ENCODE measurements at places on chromosomes 6 and 20. TPM values are rescaled to one million over a fixed set of nuclear protein-coding genes. Genes with fewer than 3 reads are reported as not detected.

SLC17A4 gene
- not detected for polyA plus RNA-seq

ZNF512B gene
- 6.0 TPM for polyA plus RNA-seq

DNA sequence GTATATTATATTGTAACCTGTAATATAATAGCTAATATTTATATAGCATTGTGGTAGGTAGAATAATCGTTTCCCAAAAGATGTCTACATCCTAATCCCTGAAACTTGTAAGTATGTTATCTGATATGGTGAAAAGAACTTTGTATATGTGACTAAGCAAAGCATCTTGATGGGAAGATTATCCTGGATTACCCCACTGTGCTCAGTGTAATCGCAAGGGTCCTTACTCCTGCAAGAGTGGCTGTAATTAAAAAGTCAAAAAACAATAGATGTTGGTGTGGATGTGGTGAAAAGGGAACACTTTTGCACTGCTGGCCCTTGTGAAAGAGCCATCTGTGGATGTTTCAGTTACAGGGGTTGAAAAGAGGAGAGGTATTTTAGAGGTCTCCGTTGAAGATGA lies 95.2 kb downstream of the EDN1 start:
- DNase-seq, result no peak

GRCh38 chr6:32854376-32855178 lies 585 bp downstream of the PSMB9 start:
- DNase-seq, result no peak

- no peak for DNase-seq
Measured at GRCh38 chr20:46721476-46721875, 12.0 kb downstream of the SLC2A10 start.

TFB1M gene
- polyA plus RNA-seq, result 12.9 TPM

DNA sequence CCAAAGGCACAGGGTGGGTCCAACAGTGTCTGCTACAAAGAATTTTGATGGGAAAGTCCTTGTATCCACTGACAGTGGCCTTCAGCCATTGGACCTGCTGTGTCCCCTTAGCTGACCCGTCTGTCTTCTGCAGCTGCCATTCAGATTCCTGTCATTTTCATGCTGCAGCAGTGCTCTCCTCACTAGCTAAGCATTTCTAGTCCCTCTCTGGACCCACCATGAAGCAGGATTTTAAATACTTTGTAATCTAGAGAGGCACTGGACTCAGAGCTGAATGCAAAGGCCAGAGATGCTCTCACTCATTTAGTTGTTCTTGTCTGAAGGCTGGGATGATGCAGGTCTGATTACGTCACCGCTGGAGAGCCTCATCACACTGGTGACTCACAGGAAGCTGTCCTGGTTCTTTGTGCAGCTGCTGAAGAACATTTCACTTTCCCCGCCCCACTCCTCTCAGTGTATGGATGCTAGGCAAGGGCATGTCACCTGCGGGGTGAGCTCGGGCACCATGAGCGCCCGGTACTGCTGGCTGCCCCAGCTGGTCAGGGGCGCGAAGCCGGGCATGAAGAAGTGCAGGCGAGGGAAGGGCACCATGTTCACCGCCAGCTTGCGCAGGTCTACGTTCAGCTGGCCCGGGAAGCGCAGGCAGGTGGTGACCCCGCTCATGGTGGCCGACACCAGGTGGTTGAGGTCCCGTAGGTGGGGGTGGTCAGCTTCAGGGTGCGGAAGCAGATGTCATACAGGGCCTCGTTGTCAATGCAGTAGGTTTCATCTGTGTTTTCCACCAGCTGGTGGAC lies 19.4 kb upstream of the TUBB2A start:
- no peak for DNase-seq

DYNLT2 gene
- polyA plus RNA-seq, result 0.32 TPM

TAAR8 gene
- polyA plus RNA-seq, result not detected

DNA sequence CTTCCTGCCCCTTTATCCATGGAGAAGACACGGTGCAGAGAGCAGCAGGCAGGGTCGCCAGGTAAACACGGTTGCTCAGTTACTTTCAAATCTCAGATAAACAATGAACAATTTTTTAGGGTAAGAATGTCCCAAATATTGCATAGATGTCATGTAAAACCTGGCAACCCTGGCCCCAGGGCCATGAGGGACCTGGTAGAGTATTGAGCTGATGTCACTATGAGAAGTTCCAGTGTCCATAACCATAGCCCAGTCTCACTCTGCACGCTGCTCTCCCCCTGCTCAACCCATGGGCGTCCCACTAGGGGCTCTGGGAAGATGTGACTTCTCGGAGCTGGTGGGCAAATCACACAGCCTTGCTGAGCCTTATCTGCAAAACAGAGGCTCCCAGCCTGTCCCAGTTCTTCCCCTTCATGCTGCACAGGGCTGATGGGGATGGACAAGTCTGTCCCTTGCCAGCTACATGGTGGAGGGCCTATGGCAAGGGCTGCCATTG lies 71.3 kb upstream of the TOP1 start:
- DNase-seq, result no peak

ALDH5A1 gene
- polyA plus RNA-seq, result 0.75 TPM

CENPW gene
- 6.5 TPM for polyA plus RNA-seq

- DNase-seq, result no peak
Measured at GRCh38 chr6:26064619-26065257, 22.5 kb upstream of the HFE start.

DNA sequence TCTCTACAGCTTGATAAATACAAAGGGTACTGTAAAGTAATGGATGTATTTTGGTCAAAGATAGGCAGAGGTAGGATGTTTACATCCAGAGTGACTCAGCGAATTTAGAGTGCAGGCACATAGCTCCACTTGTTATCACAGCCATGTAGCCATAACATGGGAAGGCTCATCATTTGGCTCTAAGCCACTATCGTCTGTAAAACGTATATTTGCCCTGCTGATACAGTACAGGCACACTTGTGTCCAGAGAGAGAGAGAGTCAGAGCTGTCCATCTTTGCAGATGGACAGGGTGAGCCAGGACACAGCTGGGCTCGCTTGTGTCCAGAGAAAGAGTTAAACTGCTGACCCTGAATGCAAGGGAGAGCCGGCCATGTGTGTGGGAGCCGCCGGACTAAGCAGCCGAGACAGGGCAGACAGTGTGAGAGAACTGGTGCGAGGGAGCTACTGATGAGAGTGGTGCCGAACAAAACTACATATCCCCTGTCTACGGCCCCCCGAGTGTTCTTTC lies 619.0 kb downstream of the DOK5 start:
- no peak for DNase-seq

DNA sequence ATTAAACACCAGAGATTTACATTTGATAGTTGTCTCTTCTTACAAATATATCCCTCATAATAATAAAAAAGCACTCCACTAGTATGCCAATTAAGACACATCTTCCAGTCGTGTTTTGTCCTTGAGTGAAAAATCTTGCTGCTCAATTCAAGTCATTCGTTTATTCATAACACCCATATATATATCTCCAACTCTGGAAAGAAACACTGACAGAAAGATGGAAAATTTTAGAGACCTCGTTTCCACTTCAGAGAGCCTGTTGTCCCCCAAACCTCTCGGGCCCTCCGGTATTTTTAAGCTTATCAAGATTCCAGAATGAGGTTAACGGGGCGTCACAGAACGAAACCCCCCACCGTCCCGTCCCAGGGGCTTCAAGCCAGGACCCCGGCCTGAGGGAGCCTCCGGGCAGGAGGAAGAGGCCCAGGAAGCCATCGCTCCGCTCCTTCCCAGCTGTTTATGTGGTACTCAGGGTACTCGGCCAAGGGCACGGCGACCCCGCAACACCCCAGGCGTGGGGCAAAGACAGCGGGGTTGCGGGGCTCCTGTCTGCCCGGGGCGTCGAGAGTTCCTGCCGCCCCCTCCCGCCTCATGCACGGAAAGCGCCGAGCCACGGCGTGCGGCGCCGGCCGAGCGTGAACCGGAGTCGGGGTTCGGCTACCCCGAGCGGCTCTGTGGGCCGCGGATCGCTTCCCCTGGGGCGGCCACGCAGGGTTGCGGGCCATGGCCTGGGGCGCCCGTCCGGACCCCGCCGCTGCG lies 623 bp upstream of the SNX9 start:
- no peak for DNase-seq

GRCh38 chr6:169847901-169848311 lies 96.5 kb downstream of the ERMARD start:
- DNase-seq, result no peak

- DNase-seq, result no peak
Measured at GRCh38 chr6:131295081-131295480, 159.8 kb downstream of the AKAP7 start.

DNA sequence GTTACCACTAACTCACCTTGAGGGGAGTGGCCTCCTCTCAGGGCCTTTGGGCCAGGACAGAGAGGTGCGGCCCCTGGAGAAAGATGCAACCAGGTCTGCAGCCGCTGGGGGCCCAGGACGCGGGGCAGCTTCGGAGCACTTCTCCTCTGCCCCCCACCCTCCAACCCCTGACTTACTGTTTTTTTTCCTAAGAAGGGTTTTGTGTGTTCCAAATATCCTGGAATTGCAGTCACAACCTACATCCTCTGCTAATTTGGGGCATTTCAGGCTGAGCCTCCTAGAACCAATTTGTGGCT lies 1.7 kb downstream of the LINC00237 start:
- DNase-seq, result no peak

DNA sequence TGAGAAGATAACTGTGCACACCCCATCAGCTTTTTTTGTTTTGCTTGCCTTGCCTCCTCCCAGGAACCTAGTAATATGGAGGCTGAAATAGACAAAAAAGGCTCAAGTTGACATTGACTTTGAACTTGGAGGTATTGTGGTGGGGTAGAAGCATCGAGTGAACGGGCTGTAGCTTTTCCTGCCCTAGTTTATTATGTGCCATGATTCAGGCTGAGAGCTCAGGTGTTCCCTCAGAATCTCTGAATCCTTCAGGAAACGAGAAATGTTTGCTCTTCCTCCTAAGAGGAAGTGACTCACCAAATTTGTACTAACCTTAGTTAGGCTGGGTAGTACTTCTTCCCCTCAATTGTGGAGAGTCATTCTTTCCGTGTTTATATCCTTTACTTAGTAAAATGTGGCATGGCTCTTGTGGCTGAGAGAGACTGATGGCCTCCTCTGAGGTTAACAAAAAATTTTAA lies 98.8 kb downstream of the SASH1 start:
- DNase-seq, result peak; percentile 51

DNA sequence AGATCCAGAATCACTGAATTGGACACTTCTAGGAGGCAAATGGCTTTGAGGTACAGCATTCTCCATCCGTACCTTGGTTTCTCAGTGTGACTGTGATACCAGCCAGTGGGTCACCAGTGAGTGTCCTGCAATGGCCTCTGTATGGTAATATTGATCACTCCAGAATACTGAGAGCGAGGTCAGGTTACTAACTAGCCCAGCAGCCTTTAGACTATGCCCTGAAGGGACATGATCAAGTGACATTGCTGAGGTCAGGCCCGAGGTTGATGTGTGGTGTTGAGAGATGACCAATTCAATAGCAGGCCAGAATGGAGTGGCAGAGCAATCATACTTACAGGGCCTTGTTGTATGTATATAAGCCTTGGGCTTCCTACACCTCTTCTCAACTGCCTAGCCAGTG lies 476.0 kb downstream of the KHDRBS2 start:
- no peak for DNase-seq

DNA sequence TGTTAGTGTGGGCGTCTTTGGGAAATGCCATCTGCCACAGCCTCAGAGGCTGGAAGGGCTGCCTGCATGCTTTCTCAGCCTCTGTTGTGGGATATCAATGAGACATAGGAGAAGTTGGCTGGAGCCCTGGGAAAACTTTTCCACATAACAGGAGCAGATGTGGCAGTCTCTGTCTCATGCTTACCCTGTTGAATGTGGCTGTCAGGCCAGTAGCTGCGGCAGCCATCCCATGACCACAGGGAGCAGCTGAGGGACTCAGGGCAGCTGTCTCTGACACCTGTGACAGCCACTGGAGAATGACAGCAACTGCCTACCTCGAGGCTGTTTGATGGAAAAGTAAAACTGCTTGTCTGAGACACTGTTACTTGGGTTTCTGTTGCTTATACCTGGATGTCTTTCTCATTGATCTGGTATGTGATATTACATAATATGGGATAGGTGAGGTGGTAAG lies 64.4 kb downstream of the TULP4 start:
- peak; percentile 52 for DNase-seq

DNA sequence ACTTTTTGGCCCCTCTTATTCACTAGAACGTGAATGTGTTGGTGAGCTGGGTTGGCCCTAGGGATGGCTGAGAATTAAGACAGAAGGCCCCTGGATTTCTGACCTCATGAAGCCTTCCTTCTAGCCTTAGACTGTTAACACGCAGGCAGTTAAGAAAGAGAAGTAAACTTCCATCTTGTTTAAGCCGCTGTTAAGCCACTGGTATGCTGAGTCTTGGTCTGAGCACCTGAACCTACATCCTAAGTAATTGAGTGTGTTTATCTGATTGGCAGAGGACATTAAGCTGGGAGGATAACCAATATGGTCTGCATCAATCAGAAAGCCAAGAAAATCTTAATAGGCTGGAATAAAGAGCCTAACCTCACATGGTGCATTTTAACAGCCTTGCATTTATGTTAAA lies 535.0 kb upstream of the ARID1B start:
- no peak for DNase-seq

- DNase-seq, result no peak
Measured at GRCh38 chr6:53718597-53719460, 53.3 kb upstream of the KLHL31 start.

TEAD3 gene
- polyA plus RNA-seq, result 22.5 TPM

- no peak for DNase-seq
Measured at GRCh38 chr6:68473433-68474210, 161.5 kb upstream of the ADGRB3 start.

GRCh38 chr20:36435592-36436541 lies 105.5 kb upstream of the MYL9 start:
- no peak for DNase-seq

DNA sequence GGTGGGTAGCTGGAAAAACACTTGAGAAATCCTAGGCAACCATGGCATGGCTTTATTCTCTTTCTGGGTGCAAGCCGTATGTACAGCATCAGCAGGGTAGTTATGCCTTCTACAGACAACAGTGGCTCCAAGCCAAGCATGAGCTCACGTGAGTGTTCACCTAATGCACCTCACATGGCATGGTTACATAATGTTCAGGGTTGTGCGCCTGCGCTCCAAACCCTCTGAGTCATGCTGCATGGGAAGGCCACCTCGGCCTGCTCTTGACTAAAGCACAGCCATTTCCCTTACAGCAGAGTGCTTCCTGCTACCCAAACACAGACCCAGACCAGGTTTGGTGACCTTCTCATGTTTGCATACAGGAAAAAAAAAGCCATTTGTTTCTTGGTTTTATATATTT lies 96.2 kb downstream of the VIP start:
- no peak for DNase-seq

- DNase-seq, result peak; percentile 3
Measured at GRCh38 chr6:2103765-2104523, 141.5 kb downstream of the GMDS start.

DNA sequence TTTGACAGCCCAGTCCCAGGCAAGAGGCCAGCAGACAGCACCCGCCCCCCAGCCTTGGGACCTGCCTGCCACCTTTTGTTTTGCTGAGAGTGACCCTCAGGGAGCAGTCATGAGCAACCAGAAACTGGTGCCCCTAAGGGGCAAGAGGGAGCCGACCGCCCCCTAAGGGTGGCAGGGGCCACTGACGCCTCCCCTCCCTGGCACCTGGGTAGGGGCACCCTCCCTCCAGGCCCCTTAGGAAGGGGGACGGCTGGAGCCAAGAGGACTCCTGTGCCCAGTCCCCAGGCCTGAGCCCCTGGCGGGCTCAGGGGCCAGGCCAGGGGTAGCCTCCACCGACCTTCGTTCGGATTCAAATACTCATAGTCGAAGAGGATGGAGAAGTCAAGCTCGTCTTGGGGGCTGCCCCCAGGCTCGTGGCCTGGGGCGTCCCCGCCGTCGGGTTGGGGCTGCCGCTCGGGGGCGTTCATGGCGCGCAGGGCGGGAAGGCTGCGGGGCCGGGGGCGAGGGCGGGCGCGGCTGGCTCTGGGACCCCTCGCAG lies 417 bp downstream of the NFATC2 start:
- DNase-seq, result no peak

All from BJ (cell line).